ENCODE measurements at places on chromosomes 7 and 10.

- DNase-seq, result no peak
Observed at GRCh38 chr7:40525764-40526163, 391.0 kb downstream of the SUGCT start.

- DNase-seq, result no peak
Observed at GRCh38 chr10:44818701-44819127, 92.4 kb upstream of the TMEM72 start.

GRCh38 chr10:78953113-78953798 lies 115.5 kb upstream of the ZMIZ1 start:
- DNase-seq, result no peak

GRCh38 chr7:19305698-19306097 lies 160.5 kb upstream of the FERD3L start:
- no peak for DNase-seq

DNA sequence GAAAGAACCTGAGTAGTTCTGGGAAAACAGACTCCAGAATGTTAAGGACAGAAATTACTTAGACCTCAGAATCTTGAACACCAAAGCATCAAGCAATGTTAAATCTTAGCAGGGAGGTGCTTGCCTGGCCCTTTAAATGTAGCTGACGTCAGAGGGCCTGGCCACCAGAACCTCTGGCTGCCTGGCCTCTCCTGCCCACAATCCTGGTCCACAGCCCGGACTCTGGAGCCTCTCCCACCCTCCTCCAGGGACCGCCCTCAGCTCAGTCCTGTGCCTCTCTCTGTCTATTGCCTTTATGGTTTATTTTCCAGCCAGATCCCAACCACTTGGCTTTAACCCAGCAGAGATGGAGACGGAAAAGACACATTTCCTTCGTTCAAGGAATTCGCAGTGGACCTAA lies 42.2 kb upstream of the EGR2 start:
- DNase-seq, result no peak
